ENCODE measurements at places on chromosomes 2 and 18. TPM values are rescaled to one million over a fixed set of nuclear protein-coding genes. Genes with fewer than 3 reads are reported as not detected.

The GPR155 gene
- total RNA-seq, result 42.7 TPM

The IL1B gene
- total RNA-seq, result 1.3 TPM

The IL1RN gene
- total RNA-seq, result not detected

The CCDC150 gene
- 0.74 TPM for total RNA-seq

The ELAC1 gene
- 5.9 TPM for total RNA-seq

The CD8B gene
- 0.62 TPM for total RNA-seq

The HOXD10 gene
- not detected for total RNA-seq

DNA sequence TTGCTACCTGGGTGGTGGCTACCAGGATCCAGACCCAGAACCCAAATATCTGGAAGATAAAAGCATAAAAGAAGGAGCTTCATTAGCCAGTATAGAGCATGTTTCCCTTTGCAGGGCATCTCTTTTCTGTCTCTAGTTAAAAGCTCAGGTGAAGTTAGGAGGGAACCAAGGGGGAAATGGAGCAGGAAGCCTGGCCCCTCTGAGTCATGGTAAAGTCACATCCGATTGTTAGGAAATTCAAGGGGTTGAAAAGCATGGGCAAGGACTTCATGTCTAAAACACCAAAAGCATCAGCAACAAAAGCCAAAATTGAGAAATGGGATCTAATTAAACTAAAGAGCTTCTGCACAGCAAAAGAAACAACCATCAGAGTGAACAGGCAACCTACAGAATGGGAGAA lies 126.9 kb downstream of the RPIA start:
- DNase-seq, result no peak

DNA sequence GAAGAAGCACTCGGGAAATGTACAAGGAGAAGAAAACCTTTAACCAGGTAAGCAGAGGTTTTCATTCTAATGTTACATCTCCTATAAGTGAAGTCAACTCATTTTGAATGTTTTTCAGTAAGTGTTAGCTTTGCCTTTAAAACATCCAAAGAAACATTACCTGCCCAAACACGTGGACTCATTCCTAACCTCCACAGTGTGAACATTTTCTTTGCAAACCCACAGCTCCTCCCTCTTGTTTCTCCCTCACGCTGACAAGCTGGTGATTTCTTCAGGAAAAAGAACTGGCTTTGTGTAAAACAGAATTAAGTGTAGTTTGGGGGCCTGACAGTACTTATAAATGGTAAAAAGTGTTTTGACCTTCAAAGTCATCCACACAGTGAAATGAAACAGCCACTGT lies 72.5 kb downstream of the MTCL1 start:
- no peak for DNase-seq

DNA sequence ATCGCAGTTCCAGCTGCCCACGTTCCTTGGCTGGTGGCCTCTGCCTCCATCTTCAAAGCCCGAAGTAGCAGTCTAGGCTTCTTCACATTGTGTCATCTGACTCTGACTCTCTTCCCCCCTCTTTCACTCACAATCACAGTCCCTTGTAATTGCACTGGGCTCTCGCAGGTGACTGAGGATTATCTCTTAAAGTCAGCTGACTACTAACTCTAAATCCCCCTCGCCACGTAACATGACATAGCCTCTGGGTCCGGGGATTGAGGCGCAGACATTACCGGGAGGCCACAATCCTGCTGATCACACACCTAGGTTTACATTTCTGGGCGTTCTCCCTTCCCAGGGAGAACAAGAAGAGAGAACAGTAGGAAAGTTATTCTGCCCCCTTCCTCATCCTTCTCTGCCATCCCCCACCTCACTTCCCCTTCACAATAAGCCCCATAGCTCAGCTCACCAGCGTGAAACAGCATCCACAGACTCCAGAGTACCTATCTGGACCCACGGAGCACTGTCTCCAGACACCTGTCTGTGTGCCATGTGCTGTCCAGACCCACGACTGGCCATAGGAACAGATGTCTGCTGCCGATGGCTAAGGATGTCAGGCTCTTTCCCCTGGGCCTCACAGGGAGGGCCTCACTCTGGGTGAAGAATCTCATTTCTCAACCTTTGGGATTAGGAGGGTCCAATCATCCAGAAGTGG lies 64.3 kb upstream of the FZD7 start:
- DNase-seq, result no peak

GRCh38 chr2:64625299-64626145 lies 28.2 kb downstream of the SERTAD2 start:
- DNase-seq, result no peak

GRCh38 chr2:241422350-241422749 lies 66.3 kb downstream of the FARP2 start:
- no peak for DNase-seq

DNA sequence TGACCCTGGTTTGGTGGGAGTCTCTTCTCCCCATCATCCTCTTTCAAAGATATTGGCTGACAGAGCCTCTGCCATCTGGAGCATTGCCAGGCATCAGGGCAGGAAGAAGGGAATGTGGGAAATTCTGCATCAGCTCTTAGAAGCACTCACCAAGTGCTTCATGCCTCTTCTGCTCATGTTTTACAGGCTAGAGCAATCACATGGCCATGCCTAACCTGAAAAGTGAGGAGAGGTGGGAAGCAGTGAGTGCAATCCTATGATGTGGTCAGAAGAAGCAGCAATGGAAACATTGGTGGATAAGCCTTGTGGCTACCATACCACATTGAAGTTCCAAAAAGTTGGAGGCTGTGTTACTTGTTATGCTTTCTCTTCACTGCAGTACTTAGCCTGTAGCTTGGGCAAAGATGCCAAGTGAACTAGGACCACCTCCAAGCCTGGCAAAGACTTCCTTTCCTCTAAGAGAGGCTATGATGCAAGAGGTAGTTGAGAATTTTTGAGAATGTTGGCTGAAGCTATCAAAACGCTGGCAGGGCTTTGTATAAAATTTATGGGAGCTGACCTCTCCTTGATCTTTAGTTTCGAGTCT lies 64.1 kb downstream of the BCL2L11 start:
- no peak for DNase-seq

GRCh38 chr2:19031642-19032041 lies 326.8 kb downstream of the OSR1 start:
- DNase-seq, result no peak

GRCh38 chr2:172540421-172540820 lies 15.5 kb upstream of the PDK1 start:
- no peak for DNase-seq

DNA sequence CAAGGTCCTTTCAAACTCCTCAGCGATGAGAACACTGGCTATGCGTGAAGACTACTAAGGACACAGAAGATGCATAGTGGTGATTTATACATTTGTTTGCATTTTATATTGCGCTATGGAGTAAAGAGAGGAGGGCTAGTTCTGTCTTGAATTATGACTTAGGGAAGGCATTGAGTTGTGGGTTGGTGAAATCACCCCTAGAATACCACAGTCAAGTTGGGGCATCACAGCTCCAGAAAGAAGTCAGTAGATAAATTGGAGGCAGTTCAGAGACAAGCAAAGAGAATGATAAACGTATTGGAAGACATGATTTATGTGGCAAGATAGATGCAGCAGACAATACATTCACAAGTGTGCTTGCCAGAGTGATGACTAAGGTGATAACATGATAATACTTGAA lies 460.4 kb downstream of the EPHA4 start:
- DNase-seq, result no peak

- DNase-seq, result no peak
Observed at GRCh38 chr18:57904535-57904934, 101.4 kb upstream of the ATP8B1 start.

DNA sequence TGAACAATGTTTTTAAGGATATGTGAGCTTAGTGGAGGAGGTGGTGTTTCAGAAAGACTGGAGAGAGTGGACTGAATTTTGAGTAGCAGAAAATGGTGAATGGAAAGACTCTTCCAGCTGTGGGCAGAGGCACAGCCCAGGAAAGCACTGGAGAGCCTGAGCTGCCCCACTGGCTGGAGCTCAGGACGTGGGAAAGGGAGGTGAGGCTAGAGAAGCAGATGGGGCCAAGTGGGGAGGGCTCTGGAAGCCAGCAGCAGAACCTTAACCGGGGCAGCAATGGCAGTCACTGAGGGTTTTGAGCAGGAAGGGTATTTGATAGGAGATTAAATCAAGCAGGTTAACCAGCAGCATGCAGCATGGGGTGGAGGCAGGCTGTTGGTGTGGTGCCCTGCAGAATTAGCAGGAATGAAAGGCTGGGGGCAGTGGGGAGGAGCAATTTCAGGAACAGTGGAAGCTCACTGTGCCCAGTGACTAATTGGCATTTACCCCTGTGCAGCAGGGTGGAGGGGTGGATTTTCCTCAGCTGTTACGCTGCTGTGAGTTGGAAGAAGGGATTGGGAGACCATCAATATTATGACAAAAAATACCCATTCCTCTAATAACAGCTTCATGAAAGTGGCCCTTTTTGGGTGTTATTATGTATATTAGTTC lies 136.2 kb downstream of the CERS6 start:
- DNase-seq, result no peak

GRCh38 chr2:75047189-75047991 lies 88.9 kb downstream of the POLE4 start:
- DNase-seq, result no peak

- no peak for DNase-seq
Observed at GRCh38 chr2:143953451-143954030, 566.4 kb downstream of the ZEB2 start.

DNA sequence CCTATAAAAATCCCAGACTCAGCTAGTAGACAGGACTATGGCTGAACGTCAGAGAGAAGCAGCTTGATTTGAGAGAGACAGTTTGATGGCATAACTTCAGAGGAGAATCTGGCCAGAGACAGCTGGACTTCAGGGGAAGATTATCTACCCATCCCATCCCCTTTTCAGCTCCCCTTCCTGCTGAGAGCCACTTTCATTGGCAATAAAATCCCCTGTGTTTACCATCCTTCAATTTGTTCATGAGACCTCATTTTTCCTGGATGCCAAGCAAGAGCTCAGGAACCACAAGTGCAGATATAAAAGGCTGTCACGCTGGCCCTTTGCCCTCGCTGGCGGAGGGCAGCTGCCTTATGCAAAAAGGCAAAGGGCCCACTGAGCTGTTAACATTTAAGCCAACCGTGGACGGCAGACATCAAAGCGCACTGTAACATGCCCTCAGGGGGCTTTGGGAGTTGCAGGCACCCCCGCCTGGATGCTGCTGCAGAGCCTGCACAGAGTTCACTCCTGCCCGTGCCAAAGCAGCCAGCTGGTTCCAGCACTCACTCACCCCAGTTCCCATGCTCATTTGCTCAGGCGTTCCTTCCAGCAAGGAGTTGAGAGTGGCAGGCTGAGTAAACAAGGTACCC lies 164.3 kb upstream of the PGAP1 start:
- DNase-seq, result no peak

GRCh38 chr18:35193316-35193715 lies 47.5 kb upstream of the ZNF397 start:
- DNase-seq, result no peak

GRCh38 chr2:152099367-152100050 lies 665 bp upstream of the CACNB4 start:
- DNase-seq, result no peak

DNA sequence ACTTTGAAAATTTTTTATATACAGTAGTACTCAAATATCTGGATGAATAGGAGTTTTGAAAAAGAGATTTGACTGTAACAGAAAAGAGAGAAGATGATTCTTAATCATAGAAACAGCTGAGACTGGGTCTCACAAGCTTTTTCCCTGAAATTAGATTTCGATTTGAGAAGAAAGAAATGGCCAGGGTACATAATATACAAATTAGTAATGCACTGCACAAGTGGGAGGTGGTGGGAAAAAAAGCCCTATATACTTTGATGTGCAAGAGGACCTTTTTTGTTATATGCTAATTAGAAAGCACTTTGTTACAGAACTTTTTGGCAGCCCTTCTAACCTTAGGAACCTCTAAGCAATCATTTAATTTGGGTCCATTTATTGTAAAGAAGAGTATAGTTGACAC lies 62.9 kb downstream of the EML4 start:
- DNase-seq, result no peak

DNA sequence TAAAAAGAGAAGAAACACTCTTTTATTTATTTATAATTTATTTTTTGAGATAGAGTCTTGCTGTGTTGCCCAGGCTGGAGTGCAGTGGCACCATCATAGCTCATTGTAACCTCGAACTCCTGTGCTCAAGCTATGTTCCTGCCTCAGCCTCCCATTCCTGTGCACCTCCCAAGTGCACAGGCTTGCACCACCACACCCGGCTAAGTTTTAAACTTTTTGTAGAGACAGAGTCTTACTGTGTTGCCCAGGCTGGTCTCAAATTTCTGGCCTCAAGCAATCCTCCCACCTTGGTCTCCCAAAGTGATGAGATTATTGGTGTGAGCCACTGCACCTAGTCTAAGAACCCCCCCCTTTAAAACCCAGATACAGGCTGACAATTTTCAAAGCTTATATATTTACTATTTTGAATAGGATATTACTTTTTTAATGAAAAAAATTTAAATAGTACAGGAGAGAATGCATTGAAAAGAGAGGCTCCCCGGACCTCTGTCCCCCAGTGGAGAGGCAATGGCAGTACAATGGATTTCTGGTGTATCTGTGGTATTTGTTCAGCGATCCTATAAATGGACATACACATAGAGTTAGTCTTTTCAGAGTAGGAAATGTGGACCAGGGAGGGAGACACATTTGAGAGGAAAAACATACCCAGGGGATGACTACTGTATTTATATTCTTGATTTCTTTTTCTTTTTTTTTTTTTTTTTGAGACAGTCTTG lies 48.1 kb upstream of the CNOT11 start:
- DNase-seq, result peak; percentile 6

DNA sequence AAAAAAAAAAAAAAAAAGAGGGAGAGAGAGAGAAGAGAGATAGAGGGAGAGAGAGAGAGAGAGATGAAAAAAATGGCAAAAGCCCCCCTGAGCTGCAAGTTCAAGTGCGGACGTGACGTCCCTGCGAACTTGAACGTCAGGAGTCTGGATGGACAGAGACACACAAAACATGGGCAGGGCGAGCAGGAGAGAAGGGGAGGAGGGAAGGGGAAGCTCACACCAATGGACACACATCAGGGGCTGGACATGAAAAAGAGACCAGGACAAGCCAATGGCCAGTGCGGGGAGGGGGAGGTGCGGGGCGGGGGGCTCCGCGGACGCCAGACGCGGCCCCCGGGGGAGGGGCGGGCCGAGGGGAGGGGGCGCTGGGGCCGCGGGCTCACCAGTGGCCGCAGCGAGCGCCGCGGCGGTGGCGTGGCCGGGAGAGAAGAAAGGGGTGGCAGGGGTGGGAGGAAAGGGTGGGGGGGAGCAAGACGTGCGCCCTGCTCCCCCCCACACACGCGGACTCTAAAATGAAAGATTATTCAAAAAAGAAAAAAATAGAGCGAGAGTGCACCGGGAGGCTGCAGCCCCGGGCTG lies at the start of gene BCL11A:
Gene BCL11A (minus strand): TSS at position 160 of the 579 bp plus-strand sequence. CDS start 384 bp downstream, outside the sequence.
- DNase-seq, result no peak

DNA sequence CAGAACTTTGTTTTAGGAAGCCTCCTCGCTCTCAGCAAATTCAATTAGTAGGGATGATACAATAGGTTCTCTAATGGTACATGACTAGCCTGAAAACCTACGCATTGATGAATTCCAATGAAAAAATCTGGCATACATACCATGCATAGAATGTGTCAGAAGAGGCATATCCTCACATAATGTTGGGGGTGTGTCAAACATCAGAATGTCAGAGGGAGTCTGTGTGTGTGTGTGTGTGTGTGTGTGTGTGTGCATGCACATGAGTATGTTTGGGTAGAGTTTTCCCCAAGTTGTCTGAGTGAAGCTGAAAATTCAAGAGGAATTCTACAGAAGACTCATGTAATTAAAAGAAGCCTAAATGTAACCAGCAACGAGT lies 78.5 kb downstream of the FIGN start:
- no peak for DNase-seq

- no peak for DNase-seq
Observed at GRCh38 chr2:102101849-102102635, 40.5 kb upstream of the IL1R1 start.
